ENCODE measurements at places on chromosomes 11 and 22. TPM values are rescaled to one million over a fixed set of nuclear protein-coding genes. Genes with fewer than 3 reads are reported as not detected.

DDX25 gene
- 0.66 TPM for total RNA-seq

DNA sequence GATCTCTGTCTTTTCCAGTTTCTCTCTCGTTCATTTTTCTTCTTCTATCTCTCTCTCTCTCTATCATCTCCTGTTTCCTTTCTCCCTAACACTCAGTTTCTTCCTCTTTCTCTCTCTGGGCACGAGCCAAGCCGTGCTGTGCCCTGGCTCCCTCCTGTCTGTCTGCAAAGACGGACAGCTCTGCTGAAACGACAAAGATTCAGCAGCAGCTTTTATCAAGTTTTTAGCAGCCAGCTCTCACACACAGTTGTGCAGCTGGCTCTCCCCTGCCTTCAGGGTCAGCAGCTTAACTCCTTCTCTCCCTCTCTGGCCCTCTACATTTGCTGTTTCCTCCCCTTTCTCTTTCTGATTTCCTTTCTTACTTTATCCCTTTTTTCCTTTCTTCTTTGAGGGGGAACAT is 352.0 kb upstream of the MPPED2 start:
- DNase-seq = no peak

DNA sequence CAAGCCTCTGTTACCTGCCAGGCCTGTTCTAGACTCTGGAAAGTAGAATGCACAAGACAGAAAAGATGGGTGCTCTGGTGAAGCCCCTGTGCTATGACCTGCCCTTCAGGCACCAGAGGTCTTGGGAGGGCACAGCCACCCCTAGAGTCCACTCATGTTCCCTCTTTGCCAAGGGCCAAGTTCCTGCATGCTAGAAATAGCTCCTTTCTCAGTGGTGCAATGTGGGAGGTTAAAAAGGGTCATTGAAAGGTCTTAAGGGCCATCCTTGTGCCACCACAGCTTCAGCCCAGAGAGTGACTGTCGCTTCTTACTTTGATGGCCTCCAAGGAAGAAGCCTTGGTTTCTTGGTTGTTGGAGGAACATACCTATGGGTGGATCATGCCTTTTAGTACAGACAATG is 84.6 kb upstream of the PARVA start:
- DNase-seq = no peak

GRCh38 chr11:7668911-7669310 is 4.4 kb downstream of the CYB5R2 start:
- no peak for DNase-seq

DNA sequence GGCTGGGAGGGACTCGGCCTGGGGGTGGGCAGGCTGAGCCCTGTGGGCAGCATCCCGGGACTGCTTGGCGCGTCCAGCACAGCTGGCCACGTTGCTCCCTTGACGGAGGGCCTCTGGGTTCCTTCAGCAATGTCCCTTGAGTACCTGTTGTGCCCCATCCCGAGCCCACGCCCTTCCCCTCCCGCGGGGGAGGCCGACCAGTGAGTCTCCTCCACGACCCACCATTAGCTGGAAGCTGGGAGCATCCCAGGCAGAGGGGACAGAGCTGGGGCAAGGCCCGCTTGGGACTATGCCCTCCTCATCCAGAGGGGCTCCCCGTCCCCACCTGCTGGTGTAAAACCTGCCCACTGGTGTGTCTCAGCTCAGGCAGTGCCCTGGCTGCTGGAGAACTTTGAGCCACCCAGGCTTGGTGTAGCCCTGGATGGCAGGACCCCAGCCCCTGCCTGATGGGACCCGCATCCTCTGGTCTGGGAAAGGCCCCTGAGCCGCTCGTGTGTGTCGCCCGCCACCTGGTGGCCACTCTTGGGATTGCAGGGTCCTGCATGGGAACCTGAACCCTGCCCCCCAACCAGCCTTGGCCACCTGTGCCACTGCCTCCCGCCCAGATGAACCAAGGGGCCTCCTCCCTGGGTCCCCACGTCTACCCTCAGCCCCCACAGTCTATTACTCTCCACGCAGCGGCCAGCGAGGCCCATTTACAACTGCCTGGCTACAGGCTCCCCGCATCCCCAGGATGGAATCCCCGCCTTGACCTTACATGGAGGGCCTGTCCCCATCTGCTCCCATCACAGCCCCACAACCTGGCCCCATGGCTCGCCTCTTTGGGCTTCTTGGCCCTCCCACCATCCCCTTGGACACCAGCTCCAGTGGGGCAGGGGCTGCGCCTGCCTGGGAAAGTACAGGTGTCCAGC is 16.6 kb upstream of the ARHGAP8 start:
- DNase-seq = peak; percentile 86

GRCh38 chr11:2434008-2434407 is 10.3 kb downstream of the TRPM5 start:
- no peak for DNase-seq

IGSF22 gene
- 0.71 TPM for total RNA-seq

PATZ1 gene
- total RNA-seq = 13.5 TPM

MAP6 gene
- 3.2 TPM for total RNA-seq

DNA sequence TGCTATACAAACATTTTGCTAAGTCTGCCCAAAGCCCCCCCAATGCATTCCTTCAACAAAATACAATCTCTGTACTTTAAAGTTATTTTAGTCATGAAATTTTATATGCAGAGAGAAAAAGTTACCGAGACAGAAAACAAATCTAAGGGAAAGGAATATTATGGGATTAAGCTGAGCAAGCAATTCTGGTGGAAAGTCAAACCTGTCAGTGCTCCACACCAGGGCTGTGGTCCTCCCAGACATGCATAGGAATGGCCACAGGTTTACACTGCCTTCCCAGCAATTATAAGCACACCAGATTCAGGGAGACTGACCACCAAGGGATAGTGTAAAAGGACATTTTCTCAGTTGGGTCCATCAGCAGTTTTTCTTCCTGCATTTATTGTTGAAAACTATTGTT is 92.4 kb downstream of the RRAS2 start:
- DNase-seq = no peak

UCP3 gene
- total RNA-seq = 0.32 TPM

GRCh38 chr11:72629266-72629665 is 45.0 kb downstream of the PDE2A start:
- DNase-seq = no peak

CTTN gene
- total RNA-seq = 91.4 TPM

NPAS4 gene
- total RNA-seq = not detected
